Stimulated activated CD4-positive, alpha-beta T cell treated with anti-CD3 and anti-CD28 coated beads, TNF-alpha, amount 100 ng/mL, for 48 hours (primary cell): ENCODE measurements at places on chromosomes 3 and 15.

DNA sequence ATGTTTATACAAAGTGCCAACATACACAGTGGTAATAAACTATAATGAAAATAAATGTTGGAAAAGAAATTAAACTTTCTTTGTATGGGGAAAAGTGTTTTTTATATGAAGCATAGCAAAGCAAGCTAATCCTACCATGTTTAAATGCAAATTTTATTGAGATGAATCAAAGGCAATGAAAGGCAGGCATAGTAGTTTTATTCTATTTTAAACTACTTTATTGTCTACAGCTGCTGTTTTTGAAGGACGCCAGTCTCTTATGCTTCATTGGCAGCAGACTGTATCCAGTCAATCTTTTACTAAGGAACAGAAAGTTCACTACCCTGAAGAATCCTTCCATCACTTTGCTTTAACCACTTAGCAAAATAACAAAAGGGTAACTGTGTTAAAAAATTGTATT is 761.0 kb downstream of the ROBO2 start:
- no peak for DNase-seq

DNA sequence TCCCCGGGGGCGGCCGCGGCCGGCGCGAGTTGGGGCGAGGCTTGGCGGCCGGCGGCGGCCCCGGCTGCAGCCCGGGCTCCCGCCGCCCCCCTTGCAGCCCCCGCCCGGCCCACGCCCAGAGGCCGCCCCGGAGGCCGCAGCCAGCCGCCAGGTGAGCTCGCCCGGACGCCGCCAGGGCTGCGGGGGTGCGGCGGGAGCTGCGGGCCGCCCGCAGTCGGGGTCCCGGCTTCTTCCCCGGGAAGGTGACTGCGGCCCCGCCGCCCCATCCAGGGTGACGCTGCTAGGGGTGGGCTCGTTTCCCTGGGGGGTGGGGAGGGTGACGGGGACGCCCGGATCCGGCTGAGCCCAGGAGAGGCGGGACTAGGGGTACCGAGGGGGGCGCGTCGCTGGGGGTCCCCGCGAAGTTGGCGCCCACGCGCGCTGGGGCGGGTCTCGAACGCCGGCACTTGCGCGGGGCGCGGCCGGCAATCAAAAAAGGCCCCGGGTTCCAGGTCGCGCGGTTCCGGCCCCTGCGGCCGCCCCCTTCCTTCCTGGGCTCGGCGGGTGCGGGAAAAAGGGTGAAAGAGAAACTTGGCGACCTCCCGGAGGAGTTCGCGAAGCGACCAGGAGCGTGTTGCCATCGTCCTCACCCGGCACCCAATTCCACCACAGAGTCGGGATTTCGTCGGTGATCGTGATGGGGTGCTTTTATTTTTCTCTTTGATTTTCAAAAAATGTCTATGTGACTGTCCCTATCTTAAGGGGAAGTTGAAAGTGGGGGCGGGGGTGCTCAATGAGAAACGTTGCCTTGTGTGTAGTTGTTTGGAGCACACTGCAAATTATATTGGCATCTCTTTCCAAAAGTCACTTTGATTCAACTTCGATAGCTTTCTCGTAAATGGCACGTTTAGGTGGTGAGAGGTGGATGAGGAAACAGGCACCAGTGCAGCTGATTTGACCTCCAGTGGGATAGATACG is 619 bp downstream of the ATXN7 start:
- DNase-seq, result peak; percentile 30

GRCh38 chr3:17759901-17760300 is 17.5 kb upstream of the TBC1D5 start:
- no peak for DNase-seq

DNA sequence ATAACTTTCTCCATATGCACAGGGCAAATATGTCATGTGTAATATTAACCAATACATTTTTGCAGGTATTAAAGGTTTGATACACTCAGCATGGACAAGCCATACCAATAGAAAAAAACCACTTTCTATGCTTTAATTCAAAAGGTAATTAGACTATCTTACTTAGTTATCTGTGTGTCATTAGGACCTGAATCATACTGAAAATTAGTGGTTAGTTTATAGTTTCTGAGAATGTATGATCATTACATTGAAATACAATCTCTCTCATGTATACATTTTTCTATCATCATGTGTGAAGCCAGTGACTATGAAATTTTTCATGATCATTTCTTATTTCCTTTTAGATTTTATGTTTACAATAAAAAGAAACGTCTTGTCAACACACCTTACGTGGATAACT is 16.3 kb downstream of the RPS27L start:
- no peak for DNase-seq

DNA sequence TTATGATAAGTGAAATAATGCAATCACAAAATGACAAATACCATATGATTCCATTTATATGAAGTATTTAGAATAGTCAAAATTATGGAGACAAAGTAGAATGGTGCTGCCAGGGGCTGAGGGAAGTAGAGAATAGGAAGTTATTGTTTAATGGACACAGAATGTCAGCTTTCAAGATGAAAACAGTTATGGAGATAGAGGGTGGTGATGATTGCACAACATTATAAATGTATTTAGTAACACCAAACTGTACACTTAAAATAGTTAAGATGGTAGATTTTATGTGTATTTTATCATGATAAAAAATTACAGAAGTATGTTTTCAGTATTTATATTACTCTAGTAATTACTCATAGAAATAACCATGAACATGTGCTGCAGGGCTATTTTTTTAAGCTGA is 100.8 kb upstream of the AZI2 start:
- no peak for DNase-seq

DNA sequence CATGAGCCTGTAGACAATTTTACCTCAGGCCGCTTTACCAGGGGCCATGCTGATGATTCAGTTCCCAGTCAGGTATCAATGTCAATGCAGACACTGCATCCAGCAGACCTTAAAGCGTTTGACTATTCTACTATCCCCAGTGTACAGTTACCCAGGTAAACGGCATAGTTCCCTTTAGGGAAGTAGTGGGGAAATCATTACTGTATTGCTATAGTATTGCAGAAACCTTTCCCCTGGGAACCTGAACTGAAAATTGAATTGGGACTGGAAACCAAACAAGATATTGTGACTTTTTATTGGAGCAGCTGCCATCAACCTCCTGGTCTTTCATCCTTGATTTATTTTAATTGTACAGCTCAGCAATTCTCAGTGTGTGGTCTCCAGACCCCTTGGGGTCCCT is 6.6 kb upstream of the INAFM2 start:
- no peak for DNase-seq

DNA sequence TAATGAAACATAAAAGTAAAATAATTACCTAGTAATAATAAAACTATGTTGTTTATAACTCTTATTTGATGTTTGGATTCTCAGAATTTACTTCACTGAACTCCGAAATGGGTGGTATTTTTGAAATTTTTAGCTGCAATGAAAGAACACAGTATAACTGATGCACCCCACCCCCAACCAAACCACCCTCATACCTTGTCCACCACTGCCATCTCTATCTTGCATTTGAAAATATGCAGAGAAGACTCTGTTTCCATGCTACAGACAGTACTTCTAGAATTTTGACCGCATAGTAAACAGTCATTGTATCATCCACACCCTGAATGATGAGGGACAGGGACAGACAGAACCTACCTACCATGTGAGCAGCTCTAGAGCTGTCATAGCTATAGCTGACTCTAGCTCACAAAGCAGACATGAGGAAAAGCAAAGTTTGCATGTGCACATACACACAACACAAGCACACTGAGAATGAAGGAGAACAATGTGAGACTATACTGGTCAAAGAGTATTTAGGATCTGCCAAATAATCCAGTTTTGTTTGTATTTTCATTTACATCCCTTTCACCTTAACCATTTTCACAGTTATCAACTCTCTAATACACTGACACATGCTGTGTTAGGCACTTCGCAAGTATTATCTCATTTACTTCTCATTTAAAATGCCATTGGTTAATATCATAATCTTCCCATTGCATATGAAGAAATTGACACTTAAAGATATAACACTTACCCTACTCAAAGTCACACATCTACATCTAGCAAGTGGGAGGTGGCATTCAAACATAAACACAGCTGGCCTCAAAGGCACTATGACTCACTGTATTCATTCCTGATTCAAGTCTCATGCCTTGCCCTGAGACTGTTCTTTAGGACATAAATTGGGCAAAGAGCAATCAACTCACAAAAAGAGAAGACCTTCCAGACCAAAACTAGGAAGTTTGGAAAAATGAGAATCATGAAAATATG is 1014.7 kb upstream of the CFAP20DC start:
- no peak for DNase-seq

DNA sequence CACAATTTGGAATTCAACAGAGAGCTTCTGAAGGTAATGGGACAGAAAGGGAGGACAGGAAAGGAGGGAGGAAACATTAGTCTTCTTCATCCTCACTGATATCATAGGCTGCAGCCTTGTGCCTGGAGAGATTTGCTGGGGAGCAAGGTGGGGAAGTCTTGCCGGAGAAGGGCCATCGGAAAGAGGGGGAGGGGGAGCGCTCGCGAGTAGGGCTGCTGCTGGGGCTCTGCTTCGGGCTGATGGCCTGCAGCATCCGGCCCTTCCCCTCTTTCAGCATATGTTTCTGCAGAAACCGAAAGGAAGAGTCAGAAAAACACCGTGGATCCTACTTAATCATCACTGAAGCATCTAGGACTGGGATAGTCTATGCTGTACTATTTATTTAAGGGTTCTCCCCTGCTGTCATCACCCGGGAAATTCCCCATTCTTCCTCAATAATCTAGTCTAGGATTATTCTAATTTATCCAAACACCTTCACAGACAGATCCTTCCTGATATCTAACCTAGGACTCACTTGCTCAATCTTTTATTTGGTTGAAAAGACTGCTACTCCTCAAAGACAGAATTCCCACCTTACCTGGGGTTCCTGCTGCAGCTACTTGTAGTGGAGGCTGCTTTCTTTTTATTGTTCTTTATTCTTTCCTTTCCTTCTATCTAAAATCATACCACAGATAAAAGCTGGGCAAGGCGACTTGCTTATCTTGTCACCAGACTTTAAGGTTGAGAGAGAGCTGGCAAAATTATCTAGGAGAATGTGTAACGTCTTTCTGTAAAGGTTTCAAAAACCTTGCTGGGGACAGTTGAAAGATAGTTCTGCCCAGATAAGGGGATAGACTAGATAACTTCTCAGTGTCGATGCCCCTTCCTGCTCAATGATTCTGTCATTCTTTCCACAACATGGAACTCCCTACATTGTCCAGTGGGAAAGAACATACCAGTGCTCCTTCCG is 22.6 kb downstream of the SLC51A start:
- DNase-seq, result no peak

- no peak for DNase-seq
Observed at GRCh38 chr3:52791928-52792327, 2.7 kb upstream of the ITIH3 start.

GRCh38 chr15:41506796-41507341 is 6.8 kb downstream of the LTK start:
- DNase-seq, result no peak

GRCh38 chr3:71195492-71195891 is 388.0 kb downstream of the FOXP1 start:
- DNase-seq, result no peak

DNA sequence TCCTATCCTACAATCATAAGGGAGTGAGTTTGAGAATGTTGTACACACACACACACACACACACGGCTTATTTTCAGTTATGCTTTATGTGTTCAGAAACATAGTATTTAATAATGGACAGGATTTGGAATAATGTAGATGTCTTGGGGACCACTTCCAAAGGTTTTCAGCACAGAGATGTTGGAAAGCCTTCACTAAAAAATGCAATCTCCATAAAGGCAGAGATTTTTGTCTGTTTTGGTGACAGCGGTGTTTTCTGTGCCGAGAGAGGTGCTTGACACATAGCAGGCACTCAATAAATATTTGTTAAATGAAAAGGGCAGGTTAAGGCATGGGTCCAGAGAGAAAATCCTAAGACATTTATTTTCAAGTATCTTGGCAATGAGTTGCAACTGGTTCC is 428.2 kb upstream of the RGMA start:
- DNase-seq, result no peak

GRCh38 chr15:95975212-95975611 is 355.3 kb upstream of the NR2F2 start:
- no peak for DNase-seq

DNA sequence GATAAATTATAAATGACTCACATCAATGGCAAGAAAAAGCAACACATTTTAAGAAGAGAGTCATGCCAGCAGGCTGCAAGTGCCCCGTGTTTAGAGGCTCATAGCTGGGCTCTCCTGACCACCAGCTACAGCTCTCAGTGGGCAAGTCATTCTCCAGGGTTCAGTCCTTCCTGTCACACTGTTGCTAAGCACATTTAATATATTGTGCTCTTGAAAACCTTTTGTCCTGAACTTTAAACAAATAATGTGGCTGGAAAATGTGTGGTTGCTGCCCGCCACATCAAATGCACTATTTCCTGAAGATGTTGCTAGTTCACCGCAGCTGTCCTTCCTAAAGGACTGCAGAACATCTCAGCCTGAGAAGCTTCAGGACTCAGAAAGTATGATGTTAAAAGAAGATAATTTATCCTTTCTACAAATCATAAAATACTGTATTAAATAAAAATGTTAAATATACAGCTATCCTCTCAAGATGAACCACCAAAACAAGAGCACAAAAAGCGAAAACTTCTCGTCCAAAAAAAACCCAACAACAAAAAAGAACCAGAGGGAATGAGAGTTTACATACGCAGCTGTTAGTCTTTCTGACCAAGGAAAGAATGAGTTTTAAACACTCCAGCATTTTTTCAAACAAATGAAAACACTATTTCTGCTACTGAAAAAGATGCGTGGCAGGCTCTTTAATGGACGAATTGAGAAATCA is 951 bp downstream of the TARS3 start:
- DNase-seq, result peak; percentile 6

DNA sequence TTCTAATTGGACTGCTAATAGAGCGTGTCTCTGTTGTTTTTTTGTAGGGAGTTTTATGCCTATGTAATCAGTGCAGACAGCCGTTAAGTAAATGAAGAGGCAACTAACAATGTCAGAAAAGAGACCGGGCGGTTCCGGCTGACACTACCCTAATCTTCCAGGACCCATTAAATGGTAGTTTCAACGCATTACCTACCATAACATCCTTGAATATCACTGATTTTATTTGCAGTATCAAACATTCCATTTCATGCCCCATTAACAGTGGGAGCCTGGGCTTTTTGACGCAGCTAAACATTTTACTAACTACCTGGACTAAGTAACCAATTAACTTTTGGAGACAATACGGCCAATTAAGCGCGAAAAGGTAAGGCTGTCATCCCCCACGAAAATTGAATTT is 832.9 kb upstream of the NR2F2 start:
- DNase-seq, result no peak
